AG10803 (cell line): ENCODE measurements at places on chromosomes 2 and 18.

- DNase-seq, result no peak
These were observed 383.6 kb downstream of the DCC start for GRCh38 chr18:52723550-52723970.

- DNase-seq, result no peak
These were observed 91.4 kb downstream of the ACAA2 start for GRCh38 chr18:49721981-49722380.

DNA sequence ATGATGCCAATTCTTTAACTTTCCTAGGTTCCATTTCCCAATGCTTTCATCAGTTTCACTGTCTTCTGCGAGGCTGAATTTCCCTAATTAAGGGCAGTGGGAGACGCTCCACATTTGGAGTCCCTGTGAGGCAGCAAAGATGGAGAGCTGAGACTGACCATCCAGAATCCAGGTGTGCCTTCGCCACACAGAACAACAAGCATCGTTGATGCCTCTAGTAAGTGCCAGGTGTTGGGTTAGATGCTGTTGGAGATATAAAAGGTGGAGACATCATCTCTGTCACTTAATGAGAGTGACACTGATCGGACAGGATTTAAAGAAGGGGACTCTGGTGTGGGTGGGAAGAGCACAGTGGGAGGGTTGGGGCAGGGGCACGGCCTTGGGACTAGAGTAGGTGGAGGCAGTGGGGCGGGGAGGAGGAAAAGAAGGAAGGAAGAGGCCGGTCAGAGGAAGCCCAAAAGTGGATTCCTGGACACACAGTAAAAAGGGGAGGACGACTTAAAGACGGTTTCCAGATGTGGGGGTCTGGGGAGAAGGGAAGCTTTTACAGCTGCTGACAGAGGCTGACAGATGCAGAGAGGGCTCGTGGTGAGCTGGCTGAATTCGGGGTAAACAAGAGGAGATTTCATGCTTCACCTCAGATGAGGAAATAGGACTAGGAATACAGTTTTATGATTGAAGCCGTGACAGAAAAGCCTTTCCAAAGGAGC, 113.0 kb downstream of the BCL2 start:
- no peak for DNase-seq

DNA sequence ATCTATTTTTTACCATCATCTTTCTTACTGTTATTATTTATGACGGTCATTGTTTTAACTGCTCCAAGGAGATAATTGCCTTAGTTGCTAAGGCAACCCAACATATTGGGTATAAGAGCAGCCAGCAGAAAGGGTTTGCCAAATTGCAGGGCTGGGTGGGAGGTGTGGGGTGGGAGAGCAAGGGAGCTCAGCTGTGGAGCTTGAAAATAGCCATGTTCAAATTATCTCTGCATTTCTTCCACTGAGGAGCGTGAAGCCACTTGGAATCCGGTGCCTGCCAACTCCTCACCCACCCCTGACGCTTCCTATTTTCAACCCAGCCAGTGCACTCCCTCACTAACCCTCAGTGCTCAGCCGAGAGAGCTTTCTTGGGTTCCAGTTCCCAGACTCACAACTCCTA, 60.8 kb downstream of the SETBP1 start:
- DNase-seq, result no peak

GRCh38 chr18:48929212-48929612, 21.6 kb downstream of the SMAD7 start:
- no peak for DNase-seq

- no peak for DNase-seq
These were observed 40.8 kb upstream of the PPP1R1C start for GRCh38 chr2:181944914-181945291.
